Fibroblast of skin of abdomen (primary cell): ENCODE measurements at places on chromosomes 13 and 19.

- no peak for DNase-seq
These were observed 164.7 kb downstream of the MTUS2 start for GRCh38 chr13:28984825-28985224.

GRCh38 chr13:43242040-43242439 lies 218.7 kb downstream of the DNAJC15 start:
- no peak for DNase-seq

DNA sequence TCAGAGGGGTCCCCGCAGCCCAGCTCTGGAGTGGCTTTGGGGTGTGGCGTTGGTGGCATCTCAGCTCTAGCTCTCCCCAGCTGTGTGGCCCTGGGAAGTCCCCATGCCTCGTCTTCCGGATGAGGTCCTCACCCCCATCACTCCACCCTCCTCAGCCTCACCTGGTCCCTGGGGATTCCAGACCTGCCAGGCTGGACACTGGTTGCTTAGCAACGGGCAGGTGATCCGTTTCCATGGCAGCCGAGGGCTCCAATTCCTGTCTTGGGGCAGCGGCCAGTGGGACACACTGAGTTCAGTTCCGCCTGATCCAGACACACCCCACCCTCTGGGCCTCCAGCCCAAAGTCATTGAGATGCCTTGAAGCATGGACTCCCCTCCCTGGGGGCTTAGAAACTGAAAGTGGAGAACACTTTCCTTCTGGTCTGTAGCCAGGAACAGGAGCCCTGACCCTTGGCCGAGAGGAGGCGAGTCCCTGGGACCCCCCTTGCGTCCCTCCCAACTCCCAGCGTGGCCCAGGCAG lies 7.7 kb upstream of the MISP start:
- no peak for DNase-seq

DNA sequence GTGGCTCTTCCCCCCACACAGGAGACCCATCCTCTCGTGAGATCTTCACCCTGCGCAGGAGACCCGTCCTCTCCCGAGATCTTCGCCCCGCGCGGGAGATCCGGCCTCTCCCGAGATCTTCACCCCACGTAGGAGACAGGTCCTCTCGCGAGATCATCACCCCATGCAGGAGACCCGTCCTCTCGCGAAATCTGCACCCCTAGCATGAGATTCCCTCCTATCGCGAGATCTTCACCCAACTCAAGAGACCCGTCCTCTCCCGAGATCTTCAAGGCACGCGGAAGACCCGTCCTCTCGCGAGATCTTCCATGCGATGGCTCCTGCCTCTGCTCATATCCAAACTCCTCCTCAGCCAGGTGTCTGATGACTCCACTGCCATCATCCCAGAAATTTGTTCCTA lies 24.3 kb downstream of the LAIR2 start:
- no peak for DNase-seq

- DNase-seq: no peak
These were observed 10.3 kb downstream of the GJB6 start for GRCh38 chr13:20221772-20222171.

- DNase-seq: no peak
These were observed 343.5 kb downstream of the UQCRFS1 start for GRCh38 chr19:28869459-28869858.

GRCh38 chr13:49701491-49701890 lies 10.2 kb upstream of the EBPL start:
- no peak for DNase-seq

- peak; percentile 20 for DNase-seq
These were observed 1.1 kb downstream of the AKAP8L start for GRCh38 chr19:15417699-15418098.
